GM04503 (cell line): ENCODE measurements at places on chromosomes 6 and 20.
A peak's percentile ranks its signal among the peaks of the same experiment; 100 is the strongest.

GRCh38 chr20:5734602-5735001, 15.6 kb upstream of the SHLD1 start:
- DNase-seq = no peak

DNA sequence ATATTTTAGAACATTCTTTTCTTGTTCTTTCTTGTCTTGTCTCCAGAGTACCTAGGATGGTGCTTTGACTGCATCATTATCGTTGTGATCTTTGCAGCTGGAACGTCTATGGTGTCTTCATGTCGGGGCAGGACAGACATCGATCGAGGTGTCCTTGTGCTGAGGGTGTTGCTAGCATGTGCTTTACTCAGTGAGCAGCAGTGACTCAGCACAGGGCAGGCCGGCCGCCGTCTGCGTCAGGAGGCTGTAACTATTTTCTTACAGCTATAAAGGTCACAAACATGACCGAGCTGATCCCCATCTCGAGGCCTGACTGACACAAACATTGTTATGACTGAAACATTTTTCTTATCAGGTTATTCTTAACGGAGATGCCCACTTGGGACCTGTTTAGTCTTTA, 14.9 kb upstream of the CTCFL start:
- DNase-seq = no peak

DNA sequence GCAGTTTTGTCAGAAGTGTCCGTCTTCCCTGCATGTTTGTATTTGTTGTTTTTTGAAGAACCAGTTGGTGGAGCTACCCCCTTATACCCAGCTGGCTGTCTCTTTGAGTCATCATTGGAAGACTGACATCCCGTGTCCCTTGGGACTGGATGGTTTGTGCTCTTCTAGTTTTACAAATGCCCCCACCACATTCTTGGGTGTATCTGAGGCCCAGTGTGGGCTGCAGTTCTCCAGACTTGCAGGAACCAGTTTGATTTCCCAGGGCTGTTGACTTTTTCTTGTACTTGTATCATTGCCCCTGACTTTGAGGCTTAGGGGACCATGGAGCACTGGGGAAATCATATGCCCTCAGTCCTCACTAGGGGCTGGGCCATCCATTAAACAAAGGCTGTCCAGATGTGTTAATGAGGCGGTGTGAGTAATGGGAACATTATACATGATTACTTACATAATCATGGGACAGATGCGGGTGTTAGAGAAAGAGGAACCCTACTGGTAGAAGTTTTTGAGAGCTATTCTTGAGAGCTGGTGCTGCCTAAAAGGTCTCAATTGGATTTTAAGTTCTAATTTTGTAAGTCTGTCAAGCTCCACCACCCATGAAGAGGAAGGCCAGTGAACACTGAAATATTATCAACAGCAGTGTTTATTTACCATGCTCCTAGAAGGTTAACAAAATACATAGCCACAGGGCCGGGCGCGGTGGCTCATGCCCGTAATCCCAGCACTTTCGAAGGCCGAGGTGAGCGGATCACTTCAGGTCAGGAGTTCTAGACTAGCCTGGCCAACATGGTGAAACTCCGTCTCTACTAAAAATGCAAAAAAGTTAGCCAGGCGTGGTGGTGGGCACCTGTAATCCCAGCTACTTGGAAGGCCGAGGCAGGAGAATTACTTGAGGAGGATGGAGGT, 8.5 kb downstream of the JARID2 start:
- DNase-seq = no peak

DNA sequence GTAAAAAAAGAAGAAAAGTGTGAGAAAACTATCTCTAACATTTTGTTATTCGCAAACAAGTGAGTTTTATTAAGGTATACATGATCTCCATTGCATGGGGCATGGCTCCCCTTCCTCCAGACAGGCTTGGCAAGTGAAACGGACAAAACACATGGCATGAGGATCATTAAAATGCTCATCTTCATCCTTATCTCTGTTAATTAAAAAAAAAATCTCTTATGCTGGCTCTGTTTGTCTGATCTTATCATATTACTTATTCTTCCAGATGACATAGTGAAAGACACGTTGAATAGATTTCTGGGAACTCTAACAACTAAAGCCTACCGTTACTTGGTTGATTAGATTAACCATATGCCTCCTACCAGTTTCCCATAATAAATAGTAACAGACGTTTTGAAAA, 89.4 kb downstream of the CLVS2 start:
- DNase-seq = no peak

- no peak for DNase-seq
Observed at GRCh38 chr6:141552463-141552862, 580.3 kb upstream of the GJE1 start.

- DNase-seq = peak; percentile 19
Observed at GRCh38 chr20:38825901-38826625, 20.6 kb downstream of the PPP1R16B start.

GRCh38 chr6:108323710-108324466, 29.0 kb downstream of the AFG1L start:
- no peak for DNase-seq

GRCh38 chr6:31729515-31729978, 448 bp upstream of the DDAH2 start:
- peak; percentile 74 for DNase-seq

GRCh38 chr6:129793447-129793846, 67.7 kb downstream of the TMEM244 start:
- no peak for DNase-seq

DNA sequence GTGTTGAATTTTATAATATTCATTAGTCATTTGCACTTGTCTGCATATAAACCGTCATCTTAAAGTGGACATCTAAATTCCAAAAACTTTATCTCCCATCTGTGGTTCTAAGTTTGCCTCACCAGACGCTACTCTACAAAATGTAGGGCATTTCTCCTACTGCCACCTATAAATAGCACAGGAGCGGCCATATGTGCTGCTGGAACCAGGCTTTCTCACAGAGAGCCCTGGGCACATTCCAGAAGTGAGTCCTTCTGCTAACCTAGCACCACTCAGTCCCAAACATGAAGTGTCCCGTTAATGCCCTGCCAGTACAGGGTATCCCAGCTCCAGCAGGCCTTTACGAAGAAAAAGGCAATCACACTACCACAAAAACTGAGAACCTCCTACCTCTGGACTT, 153.7 kb downstream of the TMEM242 start:
- DNase-seq = no peak

- DNase-seq = no peak
Observed at GRCh38 chr20:18087054-18087453, 29.3 kb upstream of the OVOL2 start.

DNA sequence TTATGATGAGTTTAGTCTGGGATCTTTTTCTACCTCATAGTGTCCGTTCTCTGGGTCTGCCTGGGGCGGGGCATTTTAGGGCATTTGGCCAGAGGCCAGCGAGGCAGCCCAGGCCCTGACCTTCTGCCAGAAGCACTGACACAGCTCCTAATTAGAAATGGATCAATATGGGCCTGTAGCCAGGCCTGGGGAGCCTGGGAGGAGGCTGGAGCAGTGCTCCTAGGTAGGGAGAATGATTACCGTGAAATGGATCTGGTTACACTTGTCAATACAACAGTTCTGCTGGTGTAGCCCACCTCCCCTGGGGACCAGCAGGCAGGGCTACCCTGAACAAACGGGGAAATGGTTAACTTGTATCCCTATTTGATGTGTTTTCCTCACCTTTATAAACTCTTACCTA, 23.0 kb downstream of the RALY start:
- DNase-seq = no peak

DNA sequence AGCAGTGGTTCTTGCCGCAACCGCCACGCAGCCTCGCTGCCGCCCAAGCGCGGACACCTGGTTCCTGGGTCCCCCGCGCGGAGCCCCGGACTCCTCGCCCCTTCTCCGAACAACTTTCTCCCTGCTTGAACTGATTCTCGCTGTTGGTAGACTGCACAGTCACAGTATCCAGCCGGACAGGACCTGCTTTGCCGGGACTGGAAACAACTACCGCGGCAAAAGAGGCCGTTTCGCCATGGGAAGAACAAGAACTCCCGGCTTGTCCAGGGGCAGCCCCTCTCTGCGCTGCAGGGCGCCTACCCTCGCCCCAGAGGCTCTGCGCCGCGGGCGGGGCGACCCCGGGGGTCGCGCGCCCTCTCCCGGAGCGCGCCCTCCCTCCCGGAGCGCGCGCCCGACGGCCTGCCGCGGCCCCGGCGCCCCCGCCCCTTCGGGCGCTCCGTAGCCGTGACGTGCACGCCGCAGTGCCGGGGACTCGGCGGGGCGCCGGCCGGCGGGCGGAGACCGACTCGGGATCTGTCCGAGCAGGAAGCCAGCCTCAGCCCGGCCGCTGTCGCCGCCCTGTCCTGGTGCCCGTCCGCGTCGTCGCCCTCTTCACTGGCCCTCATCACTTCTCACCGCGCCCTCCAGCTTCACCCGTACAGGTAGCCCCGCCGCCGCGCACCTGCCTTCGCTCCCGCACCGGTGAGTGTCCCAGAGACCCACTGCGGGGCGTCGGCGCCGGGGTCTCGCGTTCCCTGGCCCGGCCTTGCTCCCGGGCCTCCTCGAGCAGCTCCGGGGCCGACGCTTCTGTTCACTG, at the start of gene MYO6:
Gene MYO6 (plus strand): TSS at position 497 of the 796 bp plus-strand sequence. CDS start 68,309 bp downstream, outside the sequence.
- DNase-seq = no peak

DNA sequence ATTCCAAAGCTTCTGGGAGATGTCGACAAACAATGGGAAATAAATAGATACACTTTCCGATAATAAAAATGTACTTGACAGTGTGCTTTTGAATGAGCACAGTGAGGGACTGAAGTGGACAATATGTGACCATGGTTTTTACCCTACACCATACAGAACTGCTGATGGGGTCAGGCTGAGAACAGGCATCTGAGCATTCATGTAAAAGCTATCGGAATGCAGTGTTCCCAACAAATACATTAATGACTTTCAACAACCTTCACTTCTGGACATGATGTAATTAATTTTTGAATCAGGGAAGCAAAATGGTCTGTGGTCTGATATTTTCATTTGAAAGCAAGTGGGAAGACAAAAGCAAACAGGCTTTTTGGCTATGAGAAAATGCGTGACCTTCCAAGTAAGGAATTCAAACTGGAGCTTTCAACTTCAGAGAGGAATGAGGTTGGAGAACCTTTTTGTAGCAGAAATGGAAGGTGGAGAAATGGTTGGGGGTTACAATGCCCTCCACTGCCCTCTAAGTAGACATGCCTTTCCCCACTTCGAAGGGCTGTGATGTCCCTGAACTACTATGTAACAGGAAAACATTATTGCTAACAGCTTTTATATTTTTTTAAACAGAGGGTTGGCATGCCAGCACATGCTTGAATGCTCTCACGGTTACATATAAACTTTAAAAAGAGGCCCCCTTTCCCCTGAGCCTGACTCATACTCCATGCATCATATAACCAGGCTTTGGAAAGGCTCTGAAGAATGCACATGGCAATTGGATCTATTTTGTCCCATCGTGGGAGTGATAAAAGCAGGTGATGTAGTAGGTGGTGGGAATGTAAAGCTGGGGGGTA, 203.5 kb upstream of the CITED2 start:
- peak; percentile 90 for DNase-seq

DNA sequence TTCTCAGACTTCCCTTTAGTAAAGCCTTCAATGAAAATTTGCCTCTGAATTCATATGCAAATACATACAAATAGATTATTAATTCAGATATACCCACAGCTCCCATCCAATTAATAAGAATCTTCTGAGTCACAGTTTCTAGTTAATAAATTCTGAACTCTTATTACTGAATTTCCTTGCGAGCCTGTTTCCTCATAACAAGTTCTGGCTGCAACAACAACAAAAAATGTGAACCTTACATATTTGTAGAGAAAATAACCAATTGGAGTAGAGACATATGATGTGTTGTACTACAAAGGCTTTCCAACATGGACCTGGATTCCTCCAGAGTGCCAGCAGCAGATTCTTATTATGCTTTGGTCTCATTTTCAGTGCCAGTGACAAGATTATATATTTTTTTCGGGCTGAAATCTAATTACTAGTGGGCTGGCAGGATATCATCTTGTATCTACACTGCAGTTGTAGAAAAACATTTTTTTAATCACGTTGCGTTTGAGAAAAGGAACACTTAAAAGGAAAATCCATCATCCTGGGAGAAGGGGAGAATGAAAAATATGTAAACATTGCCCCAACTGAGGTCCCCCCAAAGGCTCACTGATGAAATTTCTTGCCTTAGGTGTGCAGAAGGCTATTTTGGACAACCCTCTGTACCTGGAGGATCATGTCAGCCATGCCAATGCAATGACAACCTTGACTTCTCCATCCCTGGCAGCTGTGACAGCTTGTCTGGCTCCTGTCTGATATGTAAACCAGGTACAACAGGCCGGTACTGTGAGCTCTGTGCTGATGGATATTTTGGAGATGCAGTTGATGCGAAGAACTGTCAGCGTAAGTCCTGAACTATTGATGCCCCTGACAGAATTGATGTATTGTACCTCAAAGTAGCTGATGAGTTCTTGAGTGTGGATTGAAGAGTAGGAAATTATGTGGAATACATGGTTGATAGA, 404.6 kb downstream of the LAMA2 start:
- DNase-seq = no peak

DNA sequence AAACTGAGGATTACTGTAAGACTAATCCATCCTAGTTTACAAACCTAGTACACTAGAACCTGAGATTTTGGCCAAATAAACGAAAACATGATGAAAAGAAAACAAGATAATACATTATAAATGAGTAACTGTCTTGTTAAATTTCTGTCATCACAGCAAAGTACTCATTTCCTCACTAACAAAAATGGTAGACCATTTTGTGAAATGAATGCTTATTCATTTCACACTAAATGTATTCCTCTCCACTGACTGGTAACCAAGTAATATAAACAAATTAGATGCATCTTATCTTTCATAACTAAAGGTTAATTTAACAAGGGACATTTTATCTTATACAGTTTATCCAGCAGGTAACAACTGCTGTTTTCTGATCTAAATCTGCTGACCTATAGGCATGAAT, 143.7 kb downstream of the REV3L start:
- DNase-seq = no peak
